Activated CD4-positive, alpha-beta T cell treated with anti-CD3 and anti-CD28 coated beads, Interleukin-2, amount 50 U/mL, for 48 hours (primary cell): ENCODE measurements at places on chromosomes 2 and 18.

DNA sequence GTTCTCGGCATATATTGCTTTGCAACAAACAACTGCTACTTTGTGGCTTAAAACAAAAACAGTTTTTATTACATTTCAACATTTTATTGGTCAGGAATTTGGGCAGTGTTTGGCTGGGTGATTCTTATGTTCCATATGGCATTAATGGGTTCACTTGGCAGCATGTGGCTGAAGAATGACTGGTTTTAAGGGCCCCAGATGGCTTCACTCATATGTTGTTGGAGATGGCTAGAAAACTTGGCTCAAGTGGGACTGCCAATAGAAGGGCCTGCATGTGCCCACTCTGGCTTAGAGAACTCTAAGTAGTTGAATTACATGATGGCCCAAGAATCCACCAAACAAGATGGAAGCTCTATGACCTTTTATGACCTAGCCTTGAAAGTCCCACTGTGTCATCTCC, 86.1 kb downstream of the FASTKD2 start:
- DNase-seq = no peak

DNA sequence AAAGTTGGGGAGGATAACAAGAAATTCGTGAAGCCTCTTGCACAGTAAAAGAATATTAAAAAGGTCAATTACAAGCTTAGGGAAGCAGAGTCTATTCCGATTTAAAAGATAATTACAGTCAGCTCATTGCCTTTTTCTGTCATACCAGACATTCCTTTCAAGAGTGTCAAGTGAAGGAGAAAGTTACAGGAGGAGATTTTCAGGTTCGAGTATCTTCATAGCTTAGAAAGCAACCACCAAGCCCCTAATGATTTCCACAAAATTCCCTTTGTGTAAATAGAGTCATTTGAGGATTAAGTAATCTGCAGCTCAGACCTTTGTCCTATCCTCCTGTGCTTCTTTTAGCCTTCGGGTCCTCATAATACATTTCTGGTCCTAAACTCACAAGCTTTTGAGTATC, 414.9 kb downstream of the CDH2 start:
- no peak for DNase-seq

- no peak for DNase-seq
Observed at GRCh38 chr2:223511168-223511567, 91.0 kb downstream of the SCG2 start.

GRCh38 chr2:239775623-239776435, 249.3 kb downstream of the NDUFA10 start:
- no peak for DNase-seq
